Right ventricle myocardium superior (tissue), 1 donor: ENCODE measurements at places on chromosomes 16 and 17.

- DNase-seq = peak; percentile 53
These were observed 1.0 kb upstream of the SALL1 start for GRCh38 chr16:51151961-51152663.

DNA sequence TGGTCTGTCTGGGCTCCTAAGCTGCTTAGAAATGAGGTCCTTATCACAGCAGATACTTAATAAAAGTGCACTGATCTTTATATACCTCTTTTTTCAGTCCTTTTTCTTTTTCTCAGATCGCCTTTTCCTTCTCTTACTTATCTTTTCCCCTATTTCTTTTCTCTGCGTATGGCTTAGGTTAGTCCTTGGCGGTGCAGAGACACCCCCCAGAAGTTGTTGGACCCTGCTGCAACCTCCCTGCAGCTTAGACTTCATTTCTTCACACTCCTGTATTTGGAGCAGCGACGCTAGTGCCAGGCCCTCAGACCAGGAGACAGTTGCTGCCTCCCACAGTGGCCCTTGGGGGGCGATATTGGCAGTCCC, 67.6 kb downstream of the CENPV start:
- DNase-seq = no peak

DNA sequence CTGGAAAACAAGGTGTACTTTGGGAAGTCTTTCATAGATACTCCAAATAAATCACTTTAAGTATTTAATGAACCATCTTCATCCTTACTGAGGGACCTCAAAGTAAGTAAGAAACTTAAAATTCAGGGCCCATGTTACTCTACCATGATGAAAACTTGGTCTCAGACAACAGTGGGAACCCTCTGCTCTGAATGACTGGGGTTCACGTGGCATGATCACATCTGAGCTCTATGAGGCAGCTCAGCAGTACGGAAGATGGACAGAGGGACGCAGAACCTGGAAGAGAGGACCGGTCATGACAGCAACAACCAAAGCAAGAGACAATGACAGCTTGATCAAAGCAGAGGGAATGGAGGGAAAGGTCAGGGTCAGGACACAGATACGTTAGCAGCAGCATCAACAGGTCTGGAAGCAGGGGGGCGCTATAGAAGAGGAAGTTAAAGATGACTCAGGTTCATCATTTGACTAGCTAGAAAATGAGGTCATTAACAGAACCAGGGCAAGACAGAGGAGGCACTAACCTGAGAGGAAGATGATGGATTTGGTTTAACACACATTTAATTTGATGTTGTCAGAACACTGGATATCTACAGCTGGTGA, 9.5 kb downstream of the XPO6 start:
- DNase-seq = no peak

DNA sequence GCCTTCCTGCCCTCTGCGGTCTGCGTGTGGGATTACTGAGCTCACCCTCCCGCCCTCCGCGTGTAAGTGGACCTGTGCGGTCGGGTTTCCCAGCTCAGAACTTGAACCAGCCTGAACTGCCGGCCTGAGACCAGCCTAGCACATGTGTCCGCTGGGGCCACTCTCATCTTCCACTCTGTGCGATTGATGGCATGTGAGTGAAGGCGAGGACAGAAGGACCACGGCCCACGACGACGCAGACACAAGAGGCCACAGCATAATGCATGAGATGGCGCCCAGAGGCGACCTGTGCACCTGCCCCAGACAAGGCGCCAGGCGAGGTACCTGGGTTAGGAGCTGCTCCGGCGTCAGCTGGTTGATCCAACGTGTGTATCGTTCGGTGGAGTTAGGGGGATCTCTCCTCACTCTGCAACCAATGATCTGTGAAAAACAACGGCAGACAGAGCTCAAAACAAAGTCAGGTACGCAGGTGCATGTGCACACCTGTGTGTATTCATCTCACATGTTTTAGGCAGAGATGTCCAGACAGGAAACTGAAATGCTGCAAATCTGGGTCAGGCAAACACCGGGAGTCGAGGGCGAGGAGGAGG, 74.5 kb upstream of the METRNL start:
- DNase-seq = no peak

- DNase-seq = no peak
These were observed 144.1 kb downstream of the SPECC1 start for GRCh38 chr17:20153231-20153630.

- DNase-seq = no peak
These were observed 201.8 kb downstream of the CDH11 start for GRCh38 chr16:64919929-64920607.

DNA sequence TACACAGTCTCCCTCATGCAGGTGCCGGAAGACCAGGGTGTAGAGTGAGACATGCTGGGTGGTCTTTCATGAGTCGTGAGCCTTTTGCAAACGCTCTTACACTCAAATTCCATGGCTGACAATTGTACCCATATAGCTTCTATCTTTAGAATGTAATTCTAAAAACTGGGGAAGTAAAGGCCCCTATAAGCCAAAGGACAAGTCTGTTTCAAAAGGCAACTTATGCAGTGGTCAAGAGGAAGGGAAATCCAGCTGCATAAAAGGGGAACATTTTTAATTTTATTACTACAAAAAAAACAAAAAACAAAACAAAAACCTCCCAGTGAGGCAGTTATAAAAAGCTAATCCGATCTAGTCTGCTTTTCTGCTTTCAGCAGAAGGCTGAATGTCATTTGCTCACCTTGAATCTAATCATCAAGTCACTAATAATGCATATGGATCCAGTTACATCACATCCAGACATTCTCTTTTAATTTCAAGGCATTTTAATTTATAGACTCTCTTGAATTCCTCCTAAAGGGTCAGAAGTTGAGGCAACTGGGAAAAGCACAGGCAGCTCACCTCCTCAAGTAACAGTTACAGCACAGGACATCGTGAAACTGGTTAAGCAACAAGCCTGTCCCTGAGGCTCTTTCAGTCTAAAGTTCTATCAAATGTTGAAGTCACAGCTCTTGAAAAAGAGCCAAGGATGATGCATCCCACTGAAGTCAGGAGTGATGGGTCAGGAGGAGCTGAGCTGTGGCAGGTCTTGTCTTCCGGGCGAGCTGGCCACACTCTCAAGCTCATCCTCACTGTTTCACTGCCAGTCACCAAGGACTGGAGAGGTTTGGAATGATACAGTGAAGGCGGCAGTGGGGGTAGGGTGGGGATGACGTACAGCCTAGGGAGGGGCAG, 99.7 kb downstream of the VPS53 start:
- DNase-seq = no peak

- DNase-seq = no peak
These were observed 8.7 kb downstream of the HEXIM2 start for GRCh38 chr17:45170280-45170930.

DNA sequence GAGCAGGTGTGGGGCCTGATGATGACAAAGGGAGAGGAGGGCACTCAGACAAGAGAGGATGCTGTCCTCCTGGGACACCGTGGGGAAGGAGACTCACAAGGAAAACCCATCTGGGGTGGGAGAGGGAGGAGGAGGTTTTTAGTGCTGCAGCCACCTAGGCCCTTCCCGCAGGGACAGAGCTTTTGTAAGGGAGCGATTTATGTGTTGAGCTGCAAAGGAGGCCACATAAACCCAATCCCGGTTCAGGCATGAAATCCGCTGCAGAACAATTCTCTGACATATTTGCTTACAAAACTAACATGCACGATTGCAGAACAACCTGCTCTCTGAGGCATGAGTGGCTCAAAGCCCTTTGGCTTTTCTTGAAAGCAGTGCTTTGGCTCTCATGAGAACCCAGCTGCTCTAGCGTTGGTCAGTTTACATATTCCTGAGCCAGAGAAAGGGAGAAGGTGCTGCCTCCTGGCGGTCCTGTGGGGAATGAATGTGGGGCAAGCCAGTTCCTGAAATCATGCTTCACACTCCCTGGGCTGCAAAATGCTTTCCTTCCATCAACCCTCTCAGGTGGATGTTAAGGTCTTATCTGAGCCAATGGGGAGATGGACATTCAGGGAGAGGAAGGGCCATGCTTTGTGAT, 122.4 kb upstream of the NLRP1 start:
- DNase-seq = peak; percentile 66

DNA sequence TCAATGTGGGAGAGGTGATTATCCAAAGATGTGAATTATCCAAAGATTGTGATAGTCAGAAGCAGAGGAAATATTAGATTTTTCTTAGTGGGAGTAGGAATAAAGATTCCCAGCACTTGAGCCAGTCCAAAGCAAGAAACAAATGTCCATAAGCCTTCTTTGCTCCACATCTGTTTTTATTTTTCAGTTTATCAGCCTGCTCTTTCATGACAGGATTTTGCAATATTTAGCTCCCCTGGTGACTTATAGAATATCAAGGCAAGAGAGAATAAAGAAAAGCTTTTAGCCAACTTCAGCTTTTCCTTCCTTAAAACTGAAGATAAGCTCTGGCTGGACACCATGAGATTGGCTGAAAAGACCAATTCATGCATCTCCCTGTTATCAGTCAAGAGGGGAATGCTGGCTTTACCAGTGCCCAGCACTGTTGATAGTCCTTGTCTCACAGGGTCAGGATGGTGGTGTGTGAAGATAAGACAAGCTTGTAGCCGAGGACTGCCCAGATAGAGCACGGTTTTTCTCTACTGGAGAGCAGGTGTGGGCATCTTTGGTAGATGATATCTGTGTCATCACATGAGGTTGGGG, 706.5 kb downstream of the KCNJ2 start:
- no peak for DNase-seq

DNA sequence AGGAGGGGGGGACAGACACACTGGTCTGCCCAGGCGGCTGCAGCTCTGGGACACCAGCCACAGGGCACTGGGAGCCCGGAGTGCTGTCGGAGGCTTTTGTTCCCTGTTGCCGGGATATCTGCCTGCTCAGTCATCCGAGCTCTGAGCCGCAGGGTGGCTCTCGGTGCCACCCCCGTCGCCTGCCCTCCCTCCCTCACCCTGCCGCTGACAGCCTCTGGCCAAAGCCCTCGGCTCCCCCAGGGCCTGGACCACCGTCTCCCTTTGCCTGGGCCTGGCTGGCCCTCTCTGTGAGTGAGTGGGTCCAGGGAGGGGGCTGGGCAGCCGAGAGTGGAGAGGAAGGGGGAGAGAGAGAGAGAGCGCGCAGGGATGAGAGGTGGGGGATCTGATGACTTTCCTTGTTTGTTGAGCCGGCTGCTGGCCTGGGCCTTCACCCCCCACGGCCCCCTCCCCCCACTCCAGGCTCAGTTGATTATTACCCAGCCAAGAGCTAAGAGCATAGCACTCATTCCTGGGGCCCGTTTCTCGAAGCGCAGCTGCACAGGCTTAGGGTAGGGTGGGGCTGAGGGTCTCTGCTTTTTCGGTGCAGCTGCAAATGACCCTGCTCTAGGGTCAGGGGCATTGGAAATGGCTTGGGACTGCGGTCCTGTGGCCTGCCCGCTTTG, 2.7 kb downstream of the FOXJ1 start:
- no peak for DNase-seq

- DNase-seq = no peak
These were observed 265.5 kb downstream of the KCNJ2 start for GRCh38 chr17:70434536-70435490.

GRCh38 chr16:85428168-85428898, 184.8 kb upstream of the GSE1 start:
- DNase-seq = peak; percentile 67

DNA sequence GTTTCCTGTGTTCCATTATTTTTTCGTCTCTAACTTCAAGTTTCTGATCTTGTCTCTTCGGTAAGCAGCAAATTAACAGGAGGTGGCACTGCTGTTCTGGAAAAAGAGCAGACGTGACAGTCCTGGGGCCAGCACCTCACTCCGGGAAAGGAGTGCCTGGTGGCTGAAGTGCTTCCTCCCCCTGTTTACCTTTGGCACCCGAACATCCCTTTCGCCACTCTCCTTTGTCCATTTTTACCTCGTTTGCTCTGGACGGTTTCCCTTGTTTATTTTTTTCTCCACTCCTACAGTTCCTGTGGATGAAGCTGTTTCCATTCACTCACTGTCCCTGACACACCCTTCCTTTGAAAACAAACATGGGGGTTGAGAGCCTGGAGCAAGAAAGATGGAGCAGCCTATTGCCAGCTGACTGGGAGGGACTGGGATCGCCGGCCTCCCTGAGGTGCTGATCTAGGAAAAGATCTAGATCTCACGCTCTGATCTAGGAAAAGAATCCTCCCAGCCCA, 12.6 kb downstream of the SAP30BP start:
- no peak for DNase-seq
